ENCODE measurements at places on chromosomes 1 and 21.

GRCh38 chr1:6424000-6424565 is 493 bp upstream of the ESPN start:
- no peak for DNase-seq

DNA sequence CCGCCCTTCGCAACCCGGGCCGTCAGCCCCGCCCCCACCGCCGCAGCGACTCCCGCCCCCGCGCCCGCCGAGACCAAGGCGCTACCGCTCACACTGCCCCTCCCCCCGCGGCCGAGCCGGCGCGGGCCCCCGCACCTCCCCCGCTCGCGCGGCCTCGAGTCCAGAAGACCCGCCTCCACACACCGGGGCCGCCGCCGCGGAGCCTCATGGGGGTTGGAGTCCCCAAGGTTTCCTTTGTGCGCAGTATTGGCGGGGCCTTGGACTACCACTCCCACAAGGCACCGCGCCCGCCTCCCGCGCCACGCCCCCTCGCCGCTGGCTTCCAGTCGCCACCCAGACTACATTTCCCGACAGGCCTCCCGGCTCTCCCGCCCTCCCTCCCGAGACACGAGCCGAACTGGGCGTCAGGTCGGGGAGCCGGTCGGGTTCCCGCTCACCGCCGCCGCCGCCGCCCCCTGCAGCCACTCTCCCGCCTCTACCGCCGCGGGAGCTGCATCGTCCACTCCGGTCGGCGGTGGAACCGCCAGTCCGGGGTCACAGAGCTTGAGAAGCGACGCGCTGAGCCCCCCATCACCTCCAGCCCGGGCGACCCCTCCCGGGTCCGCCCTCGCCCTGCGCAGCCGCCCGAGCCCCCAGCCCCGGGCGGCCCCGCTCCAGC is at the start of gene PHF13:
Gene PHF13 (plus strand): TSS at position 371 of the 658 bp plus-strand sequence. CDS start 336 bp downstream, outside the sequence.
- DNase-seq = peak; percentile 99

DNA sequence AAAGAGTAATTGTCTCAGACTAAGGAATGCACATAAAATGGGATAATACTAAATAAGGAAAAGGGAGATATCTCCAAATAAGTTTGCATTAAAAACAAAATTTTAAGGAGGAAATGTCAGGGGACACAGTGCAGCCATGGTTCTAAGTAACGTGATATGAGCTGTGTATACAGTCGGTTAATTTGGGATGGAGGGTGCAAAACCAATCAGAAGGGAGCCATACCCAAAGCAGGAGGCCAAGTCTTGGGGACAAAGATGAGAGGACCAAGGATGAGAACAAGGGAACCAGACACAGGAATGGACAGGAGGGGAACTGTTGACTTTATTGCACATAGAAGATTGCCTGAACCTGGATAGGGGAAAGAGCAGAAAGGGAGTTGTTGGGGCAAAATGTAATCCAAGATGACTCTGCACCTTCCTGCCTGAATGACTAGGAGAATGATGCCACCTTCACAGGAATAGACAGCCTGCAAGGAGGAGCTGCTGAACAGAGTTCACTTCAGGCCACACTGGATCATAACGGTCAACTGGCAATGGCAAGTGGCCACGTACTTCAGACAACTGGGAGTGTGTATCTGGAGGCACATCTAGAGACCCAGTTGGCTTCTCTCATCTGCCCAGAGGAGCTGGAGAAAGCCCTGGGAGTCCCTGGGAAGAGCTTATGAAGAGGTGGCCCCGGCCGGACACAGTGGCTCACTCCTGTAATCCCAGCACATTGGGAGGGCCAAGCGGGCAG is 22.0 kb upstream of the BOLA1 start:
- DNase-seq = no peak

- DNase-seq = no peak
Measured at GRCh38 chr1:174157157-174157806, 2.0 kb upstream of the RABGAP1L start.

- DNase-seq = no peak
Measured at GRCh38 chr1:17958704-17959103, 148.9 kb upstream of the IGSF21 start.

DNA sequence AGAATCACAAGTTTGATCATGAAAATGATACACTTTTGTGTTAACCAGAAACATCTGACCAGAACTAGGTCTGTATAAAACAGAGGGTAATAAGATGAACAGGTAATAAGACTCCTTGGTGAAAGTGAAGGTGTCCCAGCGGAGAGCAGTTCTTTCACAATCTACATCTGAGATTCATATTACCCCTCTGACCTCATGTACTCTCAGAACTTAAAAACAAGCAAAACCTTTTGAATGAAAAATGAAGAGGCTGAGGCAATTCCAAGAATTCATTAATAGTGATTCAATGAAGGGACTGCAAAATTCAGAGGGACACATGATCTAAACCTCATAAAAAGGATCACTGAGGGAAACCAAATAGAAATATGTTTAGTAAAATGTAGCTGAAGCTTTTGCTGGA is 10.9 kb upstream of the MPZL1 start:
- DNase-seq = no peak

DNA sequence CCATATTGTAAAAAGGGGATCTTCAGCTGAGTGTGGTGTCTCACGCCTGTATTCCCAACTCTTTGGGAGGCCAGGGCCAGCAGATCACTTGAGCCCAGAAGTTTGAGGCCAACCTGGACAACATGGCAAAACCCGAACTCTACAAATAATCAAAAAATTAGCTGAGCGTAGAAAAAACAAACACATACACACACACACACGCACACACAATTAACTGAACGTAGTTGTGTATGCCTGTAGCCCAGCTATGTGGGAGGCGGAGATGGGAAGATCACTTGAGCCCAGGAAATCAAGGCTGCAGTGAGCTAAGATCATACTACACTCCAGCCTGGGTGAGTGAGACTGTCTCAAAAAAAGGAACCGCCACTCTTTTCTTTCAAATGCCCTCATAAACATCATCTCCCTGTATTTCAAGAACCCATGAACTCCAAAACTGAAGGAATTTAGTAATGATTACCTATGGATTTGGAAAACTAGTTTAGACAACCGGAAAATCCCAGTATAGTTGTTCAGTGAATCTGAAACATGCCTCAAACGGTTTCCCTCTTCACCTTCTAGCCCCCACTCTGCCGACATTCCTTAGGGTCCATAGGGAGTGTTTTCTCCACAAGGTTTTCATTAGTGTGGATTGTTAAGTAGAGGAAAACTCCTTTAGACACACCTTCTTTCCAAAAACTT is 4.5 kb downstream of the TXNIP start:
- no peak for DNase-seq
